ENCODE measurements at places on chromosomes 16 and 17.

DNA sequence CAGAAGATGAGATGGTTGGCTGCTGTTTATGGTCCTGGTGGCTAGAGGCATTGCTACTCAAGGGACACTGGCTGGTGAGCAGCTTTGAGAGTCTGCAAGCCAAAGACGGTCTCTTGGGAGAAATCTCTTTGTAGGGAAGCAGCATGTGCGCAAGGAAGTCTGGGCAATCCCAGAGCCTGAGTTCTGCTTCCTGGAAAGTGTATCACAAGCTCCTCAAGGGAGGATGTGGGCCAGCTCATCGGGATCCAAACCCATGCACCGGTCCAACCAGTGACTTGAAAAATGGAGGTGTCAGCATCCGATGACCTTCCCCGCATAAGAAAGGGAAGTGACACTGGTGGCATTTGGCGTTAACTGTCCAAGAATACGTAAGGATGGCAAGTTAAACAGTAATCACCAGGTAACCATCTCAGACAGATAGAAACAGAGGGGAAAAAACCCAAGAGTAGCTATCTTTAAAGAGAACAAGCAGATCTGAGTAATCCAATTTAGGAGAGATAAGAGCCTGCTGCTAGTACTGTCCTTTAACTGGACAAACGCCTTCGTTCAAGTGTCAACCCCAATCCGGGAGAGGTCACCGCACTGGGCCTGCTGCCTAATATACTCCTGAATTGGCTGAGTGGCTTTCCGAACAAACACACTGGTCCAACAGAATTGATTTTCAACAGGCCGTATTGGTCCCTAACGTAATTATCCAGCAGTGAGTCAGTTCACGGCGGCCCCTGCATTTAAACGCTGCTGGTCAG lies 303.0 kb upstream of the ZFHX3 start:
- no peak for DNase-seq

DNA sequence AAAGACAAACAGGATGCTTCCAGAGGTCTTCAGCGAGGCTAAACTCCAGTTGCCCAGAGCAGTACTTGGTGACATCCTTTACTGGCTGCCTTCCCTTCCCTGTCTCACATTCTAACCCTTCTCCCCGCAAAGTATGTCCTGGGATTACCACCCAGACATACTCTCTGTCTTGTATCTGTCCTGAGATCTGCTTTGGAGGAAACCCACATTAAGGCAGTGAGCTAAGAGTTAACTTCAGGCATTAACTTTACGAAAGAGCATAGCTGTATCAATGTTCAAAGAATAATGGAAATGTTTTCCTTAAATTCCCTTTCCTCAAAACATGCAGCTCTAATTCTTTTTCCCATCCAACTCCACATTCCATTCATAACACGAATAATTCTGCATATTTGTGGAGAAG lies 385.2 kb downstream of the NPIPA8 start:
- DNase-seq: peak; percentile 56

DNA sequence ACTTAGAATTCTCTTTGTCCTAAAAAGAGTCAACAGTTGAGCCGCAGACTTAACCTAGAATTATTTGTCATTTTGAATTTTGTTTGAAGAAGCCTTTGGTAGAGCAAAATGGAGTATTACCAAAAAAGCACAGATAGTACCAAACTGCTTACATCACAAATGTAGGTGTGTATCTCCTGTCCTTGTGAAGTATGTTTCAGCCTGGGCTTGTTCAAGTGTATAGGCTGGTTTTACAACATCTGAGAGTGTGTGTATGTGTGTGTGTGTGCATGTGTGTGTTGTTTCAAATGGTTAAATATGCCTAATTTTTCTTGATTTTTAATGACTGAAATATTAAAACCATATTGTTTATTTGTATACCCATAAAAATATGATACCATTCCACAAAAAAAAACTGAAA lies 188.7 kb upstream of the AXIN2 start:
- DNase-seq: no peak

- DNase-seq: no peak
These were observed 9.5 kb downstream of the SALL1 start for GRCh38 chr16:51141541-51141940.

DNA sequence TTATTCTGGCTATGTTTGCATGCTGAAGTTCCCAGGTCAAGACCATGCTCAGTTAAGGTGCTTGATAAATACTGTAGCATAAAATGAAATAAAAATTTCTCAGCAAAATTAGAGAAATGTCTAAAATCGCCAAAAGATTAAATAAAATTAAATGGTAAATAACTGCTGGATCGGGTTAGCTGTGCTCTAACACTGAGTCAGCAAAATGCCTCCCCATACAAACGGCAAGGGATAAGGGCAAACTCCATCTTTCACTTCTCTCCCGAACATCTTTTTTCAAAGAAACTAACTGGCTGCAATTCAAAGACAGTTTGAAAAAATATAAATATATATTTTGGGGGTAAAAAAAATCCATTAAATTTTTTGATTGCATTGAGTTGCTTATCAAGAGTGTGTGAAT lies 162.2 kb upstream of the ZFHX3 start:
- DNase-seq: no peak

- DNase-seq: peak; percentile 80
These were observed 8.4 kb downstream of the SLC16A5 start for GRCh38 chr17:75096082-75096625.

DNA sequence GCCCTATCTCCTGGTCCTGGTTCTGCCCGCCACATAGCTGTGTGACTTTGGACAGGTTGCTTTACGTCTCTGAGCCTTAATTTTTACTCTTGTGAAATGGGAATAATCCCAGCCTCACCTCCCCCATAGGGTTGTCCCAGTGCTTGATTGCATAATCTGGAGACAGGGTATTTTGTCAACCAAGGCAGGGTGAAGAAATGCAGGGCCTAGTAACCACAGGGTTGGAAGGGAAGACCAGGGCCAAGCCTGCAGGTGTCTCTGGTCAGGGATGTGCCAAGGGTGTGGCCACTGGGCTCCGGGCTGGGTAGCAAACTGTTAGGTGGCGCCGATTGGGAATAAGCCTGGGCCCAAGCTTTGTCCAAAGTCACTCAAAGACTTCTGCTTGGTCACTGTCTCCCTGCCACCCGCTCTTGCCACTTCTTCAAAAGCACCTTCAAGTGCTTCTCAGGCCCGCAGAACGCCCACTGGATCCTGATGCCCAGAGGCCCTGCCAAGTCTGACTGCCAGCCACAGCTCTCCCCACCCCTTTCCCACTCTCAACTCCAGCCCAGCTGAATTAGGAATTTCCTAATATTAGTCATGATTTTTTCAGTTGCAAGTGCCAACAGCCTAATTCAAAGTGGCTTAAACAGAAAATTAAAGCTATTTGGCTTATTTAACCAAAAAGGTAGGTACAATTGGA lies 20.6 kb upstream of the COL1A1 start:
- DNase-seq: peak; percentile 83

Measured in AG20443 (cell line).